A549 treated with GW870086 at 1 μM for 4 hours (cell line): ENCODE measurements at places on chromosomes 13 and 19. TPM values are rescaled to one million over a fixed set of nuclear protein-coding genes. Genes with fewer than 3 reads are reported as not detected.

ERICH6B gene
- total RNA-seq: not detected in 5 replicates

VSTM2B gene
- not detected in 5 replicates for total RNA-seq

PALM3 gene
- total RNA-seq: 1.7 to 3.1 TPM (median 1.8 TPM) in 5 replicates

UCHL3 gene
- total RNA-seq: 45.8 to 51.1 TPM (median 50.7 TPM) in 5 replicates

GRK1 gene
- total RNA-seq: not detected in 5 replicates

RFXAP gene
- 0.83 to 1.0 TPM (median 0.91 TPM) in 5 replicates for total RNA-seq

TNNT1 gene
- 115 to 148 TPM (median 130 TPM) in 5 replicates for total RNA-seq

RNF17 gene
- total RNA-seq: not detected in 5 replicates

F7 gene
- 0.06 to 0.15 TPM (median 0.09 TPM) in 5 replicates for total RNA-seq

SGCG gene
- total RNA-seq: 0.08 TPM in 1 of 5 replicates, not detected in the others

CAPS gene
- total RNA-seq: 0.86 to 1.5 TPM (median 0.96 TPM) in 5 replicates

HNRNPA1L2 gene
- 5.1 to 6.4 TPM (median 5.8 TPM) in 5 replicates for total RNA-seq

SLC10A2 gene
- not detected in 5 replicates for total RNA-seq

SELENOW gene
- 108 to 168 TPM (median 159 TPM) in 5 replicates for total RNA-seq

FXYD1 gene
- 0.39 to 0.57 TPM in 2 of 5 replicates, not detected in the others for total RNA-seq

TJP3 gene
- total RNA-seq: 0.49 to 1.3 TPM (median 0.90 TPM) in 5 replicates

CAPN12 gene
- total RNA-seq: 4.2 to 6.0 TPM (median 5.6 TPM) in 5 replicates

LGI4 gene
- total RNA-seq: 0.13 to 0.30 TPM (median 0.21 TPM) in 4 of 5 replicates, not detected in the other
